Neural crest cell (in vitro differentiated cells): ENCODE measurements at places on chromosomes 16 and 17. TPM values are rescaled to one million over a fixed set of nuclear protein-coding genes. Genes with fewer than 3 reads are reported as not detected.

Gene ABI3
- total RNA-seq = 0.64 and 1.0 TPM in 2 replicates

Gene CDH1
- total RNA-seq = 0.48 and 1.1 TPM in 2 replicates

Gene MYH11
- total RNA-seq = 0.05 and 0.09 TPM in 2 replicates

- H3K4me3 ChIP-seq = peak within 1 kb of the TSS; percentile 82
- H3K27me3 ChIP-seq = peaks cover 42% of the 10 kb centered on the region
- peak; percentile 33 for DNase-seq
- H3K4me1 ChIP-seq = peaks cover 26% of the 10 kb centered on the region
- no peak within 1 kb of the TSS for H3K27ac ChIP-seq
These were observed at the start of gene KCNJ12 for GRCh38 chr17:21376081-21376758. Gene KCNJ12, plus strand, starts transcription at chr17:21376357. Its CDS starts 38,986 bp downstream, at chr17:21415343.

DNA sequence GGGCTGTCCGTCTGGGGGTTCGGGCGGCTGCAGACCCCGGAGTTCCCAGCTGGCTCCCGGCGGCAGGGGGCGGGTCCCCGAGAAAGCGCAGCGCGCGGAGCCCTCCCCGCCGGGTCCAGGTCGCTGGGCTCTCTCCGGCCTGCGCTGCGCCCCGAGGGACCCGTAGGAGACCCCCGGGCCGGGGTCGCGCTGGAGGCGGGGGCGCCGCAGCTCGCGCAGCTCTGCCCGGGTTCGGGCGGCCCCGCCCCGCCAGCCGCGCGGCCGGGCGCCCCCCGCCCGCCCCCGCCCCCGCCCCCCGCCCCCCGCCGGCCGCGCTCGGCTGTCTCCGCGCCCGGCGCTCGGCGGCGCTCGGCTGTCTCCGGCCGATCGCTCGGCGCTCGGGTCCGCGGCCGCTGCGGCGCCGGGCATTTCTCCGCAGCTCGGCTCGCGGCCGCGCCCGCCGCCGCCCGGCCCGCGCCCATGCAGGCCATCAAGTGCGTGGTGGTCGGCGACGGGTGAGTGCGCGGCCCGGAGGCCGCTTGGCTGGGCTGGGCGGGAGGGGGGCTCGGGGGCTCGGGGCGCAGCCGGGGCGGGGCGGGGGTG, at the start of gene RAC3:
TSS of gene RAC3 (plus strand) at position 376 of the 582 bp plus-strand sequence. CDS start at position 460, 84 bp downstream.
- peaks cover 3% of the 10 kb centered on the region for H3K27me3 ChIP-seq
- H3K4me3 ChIP-seq = peak within 1 kb of the TSS; percentile 87
- DNase-seq = no peak
- H3K36me3 ChIP-seq = no peaks in the 10 kb centered on the region
- H3K4me1 ChIP-seq = peaks cover 12% of the 10 kb centered on the region

GRCh38 chr16:88705076-88705684, 1.0 kb downstream of the RNF166 start:
- no peaks in the 10 kb centered on the region for H3K27me3 ChIP-seq
- peak overlapping the region; percentile 92 for H3K4me3 ChIP-seq
- H3K27ac ChIP-seq = no peak overlapping the region
- DNase-seq = no peak
- no peaks in the 10 kb centered on the region for H3K36me3 ChIP-seq
- peaks cover 18% of the 10 kb centered on the region for H3K4me1 ChIP-seq

- peaks cover 42% of the 10 kb centered on the region for H3K4me1 ChIP-seq
- peak overlapping the region; percentile 4 for H3K4me3 ChIP-seq
- no peak overlapping the region for H3K27ac ChIP-seq
These were observed 1.2 kb upstream of the MT2A start for GRCh38 chr16:56607109-56607618.

- no peak for DNase-seq
- peaks cover 14% of the 10 kb centered on the region for H3K4me1 ChIP-seq
- no peaks in the 10 kb centered on the region for H3K36me3 ChIP-seq
- H3K4me3 ChIP-seq = peak overlapping the region; percentile 65
- H3K27me3 ChIP-seq = peaks cover 4% of the 10 kb centered on the region
These were observed 5.0 kb downstream of the CASKIN1 start for GRCh38 chr16:2191446-2191706.

GRCh38 chr17:63984651-63985386, 12.1 kb upstream of the SCN4A start:
- peaks cover 8% of the 10 kb centered on the region for H3K36me3 ChIP-seq
- H3K4me3 ChIP-seq = no peak overlapping the region
- H3K27ac ChIP-seq = no peak overlapping the region
- DNase-seq = no peak

DNA sequence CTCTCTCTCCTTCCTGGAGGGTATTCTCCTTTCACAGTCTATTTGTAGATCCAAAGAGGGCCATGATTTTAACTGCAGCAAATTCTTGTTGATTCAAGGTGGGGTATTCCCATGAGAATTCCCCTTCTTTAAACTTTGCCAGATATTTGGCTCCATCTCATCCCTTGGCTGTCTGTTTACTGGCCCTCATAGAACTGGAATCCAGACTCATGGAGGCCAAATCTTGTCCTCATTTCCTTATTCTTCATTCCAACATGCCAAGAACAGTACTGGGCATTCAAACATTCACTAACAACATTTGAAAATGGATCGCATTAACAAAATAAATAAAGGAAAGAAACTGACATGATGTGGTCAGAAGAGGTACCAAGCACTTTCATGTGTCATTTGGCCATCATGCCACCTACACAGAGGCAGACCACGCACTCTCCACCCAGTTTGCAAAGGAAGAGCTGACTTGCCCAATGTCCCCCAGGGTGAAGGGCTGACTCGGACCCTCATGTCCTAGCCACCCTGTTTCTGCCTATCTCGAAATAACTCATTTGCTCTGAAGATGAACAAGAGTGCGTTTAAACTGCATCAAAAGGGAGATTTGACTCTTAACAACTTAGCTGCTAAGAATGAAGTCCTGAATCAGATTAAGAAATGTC, 23.1 kb upstream of the SLC35B1 start:
- H3K36me3 ChIP-seq = no peaks in the 10 kb centered on the region
- no peak overlapping the region for H3K4me3 ChIP-seq
- no peaks in the 10 kb centered on the region for H3K27me3 ChIP-seq
- H3K27ac ChIP-seq = no peak overlapping the region
- DNase-seq = no peak
- H3K4me1 ChIP-seq = no peaks in the 10 kb centered on the region
